Testis (tissue), 5 donors: ENCODE measurements at places on chromosomes 5 and 9. TPM values are rescaled to one million over a fixed set of nuclear protein-coding genes. Genes with fewer than 3 reads are reported as not detected.

DNA sequence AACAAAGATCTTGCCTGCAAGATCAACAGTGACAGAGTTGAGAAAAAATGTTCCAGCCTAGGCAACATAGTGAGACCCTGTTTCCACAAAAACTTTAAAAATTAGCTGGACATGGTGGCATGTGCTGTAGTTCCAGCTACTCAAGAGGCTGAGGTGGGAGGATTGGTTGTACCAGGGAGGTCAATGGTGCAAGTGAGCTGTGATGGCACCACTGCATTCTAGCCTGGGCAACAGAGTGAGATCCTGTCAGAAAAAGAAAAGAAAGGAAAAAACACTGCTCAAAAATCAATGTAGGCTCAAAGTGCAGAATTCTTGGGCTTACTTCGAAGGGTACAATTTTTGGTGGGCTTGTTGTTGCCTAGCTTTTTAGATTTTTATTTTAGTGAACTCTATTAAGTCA, 145.4 kb downstream of the PLPPR1 start:
- H3K36me3 ChIP-seq, result no peaks in the 10 kb centered on the region
- H3K4me3 ChIP-seq, result no peak overlapping the region
- no peak overlapping the region for H3K27ac ChIP-seq
- H3K4me1 ChIP-seq, result no peaks in the 10 kb centered on the region
- no peak for DNase-seq

- H3K27me3 ChIP-seq, result no peaks in the 10 kb centered on the region
- no peaks in the 10 kb centered on the region for H3K36me3 ChIP-seq
- H3K4me3 ChIP-seq, result peak overlapping the region; percentile 37
Measured at GRCh38 chr5:159331093-159331973, 1.0 kb upstream of the IL12B start.

GRCh38 chr5:95557841-95558240, 2.9 kb downstream of the ARSK start:
- no peak overlapping the region for H3K4me3 ChIP-seq
- no peaks in the 10 kb centered on the region for H3K27me3 ChIP-seq
- H3K4me1 ChIP-seq, result peaks cover 8% of the 10 kb centered on the region
- H3K27ac ChIP-seq, result no peak overlapping the region

GRCh38 chr9:124332361-124333202, 74.8 kb downstream of the NEK6 start:
- DNase-seq, result no peak
- no peaks in the 10 kb centered on the region for H3K36me3 ChIP-seq
- no peaks in the 10 kb centered on the region for H3K4me1 ChIP-seq

LPAR1 gene
- polyA plus RNA-seq, result 13.1 TPM

LCN2 gene
- polyA plus RNA-seq, result 2.2 TPM

INSL6 gene
- polyA plus RNA-seq, result 18.7 TPM
